ENCODE measurements at places on chromosomes 2 and 18. TPM values are rescaled to one million over a fixed set of nuclear protein-coding genes. Genes with fewer than 3 reads are reported as not detected.
A peak's percentile ranks its signal among the peaks of the same experiment; 100 is the strongest.

GRCh38 chr18:76275727-76276313 lies 219.2 kb downstream of the ZNF516 start:
- no peaks in the 10 kb centered on the region for H3K27me3 ChIP-seq
- DNase-seq = no peak
- H3K36me3 ChIP-seq = no peaks in the 10 kb centered on the region
- no peaks in the 10 kb centered on the region for H3K4me1 ChIP-seq

GRCh38 chr2:235045973-235046343 lies 94.1 kb downstream of the SH3BP4 start:
- no peak for DNase-seq
- no peaks in the 10 kb centered on the region for H3K36me3 ChIP-seq
- no peak overlapping the region for H3K27ac ChIP-seq
- no peak overlapping the region for H3K4me3 ChIP-seq

- H3K27ac ChIP-seq = no peak overlapping the region
- no peaks in the 10 kb centered on the region for H3K4me1 ChIP-seq
- no peak overlapping the region for H3K4me3 ChIP-seq
- no peak for DNase-seq
Measured at GRCh38 chr2:131126436-131126835, 21.3 kb downstream of the PLEKHB2 start.

GRCh38 chr18:56999823-57000222 lies 147.1 kb upstream of the BOD1L2 start:
- peaks cover 15% of the 10 kb centered on the region for H3K4me1 ChIP-seq
- no peak overlapping the region for H3K4me3 ChIP-seq
- no peaks in the 10 kb centered on the region for H3K27me3 ChIP-seq
- H3K36me3 ChIP-seq = no peaks in the 10 kb centered on the region

- no peak overlapping the region for H3K27ac ChIP-seq
- H3K27me3 ChIP-seq = no peaks in the 10 kb centered on the region
- no peak overlapping the region for H3K4me3 ChIP-seq
- no peaks in the 10 kb centered on the region for H3K36me3 ChIP-seq
Measured at GRCh38 chr2:4522498-4523421, 819.4 kb downstream of the DCDC2C start.

DNA sequence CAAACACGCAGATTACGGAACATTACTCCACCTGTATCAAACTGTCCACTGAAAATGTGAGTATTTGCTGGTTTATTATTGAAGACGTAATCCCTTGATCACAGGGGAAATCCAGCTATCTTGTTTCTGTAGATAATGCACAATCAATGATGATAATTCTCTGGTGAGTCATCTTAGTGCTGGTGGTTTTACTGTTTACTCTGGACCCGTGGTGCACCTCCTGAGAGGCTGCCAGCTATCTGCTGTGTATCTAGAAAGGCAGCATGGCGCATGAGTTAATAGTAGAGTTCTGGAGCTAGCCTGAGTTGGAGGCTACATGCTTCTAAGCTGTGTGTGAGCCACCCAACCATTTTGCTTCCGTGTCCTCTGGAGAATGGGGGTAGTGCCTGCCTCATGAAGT lies 6.5 kb downstream of the NCAPH start:
- peak overlapping the region; percentile 92 for H3K27ac ChIP-seq
- peaks cover 88% of the 10 kb centered on the region for H3K4me1 ChIP-seq
- peaks cover 74% of the 10 kb centered on the region for H3K36me3 ChIP-seq
- H3K27me3 ChIP-seq = no peaks in the 10 kb centered on the region
- DNase-seq = peak; percentile 74
- peak overlapping the region; percentile 49 for H3K4me3 ChIP-seq

DNA sequence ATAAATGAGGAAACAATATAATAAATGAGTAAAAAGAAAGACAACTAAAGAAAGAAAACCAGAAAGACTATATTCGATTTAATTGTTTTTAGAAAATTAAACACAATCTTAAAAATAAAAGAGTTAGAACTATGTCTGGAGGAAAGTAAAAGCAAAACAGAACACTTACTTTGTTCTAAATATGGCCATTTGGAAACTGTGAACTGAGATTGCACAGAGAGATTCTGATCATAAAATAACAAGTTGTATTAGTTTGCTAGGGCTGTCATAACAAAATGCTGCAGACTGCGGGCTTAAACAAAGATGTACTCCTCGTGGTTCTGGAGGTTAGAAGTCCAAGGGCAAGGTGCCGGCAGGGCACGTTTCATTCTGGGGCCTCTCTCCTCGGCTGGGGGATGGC lies 128.1 kb upstream of the AQP4 start:
- H3K4me1 ChIP-seq = no peaks in the 10 kb centered on the region
- H3K36me3 ChIP-seq = no peaks in the 10 kb centered on the region
- DNase-seq = no peak

DNA sequence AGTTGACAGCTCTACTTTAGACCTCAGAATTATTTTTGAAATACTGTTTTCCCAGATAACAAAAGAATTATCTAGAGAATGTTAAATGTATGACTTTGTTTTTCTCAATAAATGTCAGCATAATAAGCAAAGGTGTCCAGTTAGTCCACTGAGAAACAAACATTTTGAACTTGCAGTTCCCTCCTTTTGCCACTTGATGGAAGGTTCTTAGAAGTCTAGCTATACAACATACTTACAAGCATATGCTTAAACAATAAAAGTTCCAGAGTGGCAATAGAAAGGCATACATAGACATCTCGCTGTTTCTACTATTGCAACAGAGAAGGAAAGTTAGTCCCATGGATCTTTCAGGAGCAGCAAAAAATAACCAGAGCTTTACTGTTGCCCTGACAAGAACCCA lies 11.8 kb downstream of the NDUFA10 start:
- H3K27ac ChIP-seq = no peak overlapping the region
- H3K36me3 ChIP-seq = peaks cover 61% of the 10 kb centered on the region
- no peak overlapping the region for H3K4me3 ChIP-seq
- no peak for DNase-seq
- no peaks in the 10 kb centered on the region for H3K4me1 ChIP-seq

GRCh38 chr2:235382601-235383000 lies 111.2 kb upstream of the AGAP1 start:
- peaks cover 10% of the 10 kb centered on the region for H3K27me3 ChIP-seq
- no peak for DNase-seq
- H3K4me1 ChIP-seq = no peaks in the 10 kb centered on the region
- no peaks in the 10 kb centered on the region for H3K36me3 ChIP-seq

GRCh38 chr2:166333801-166334200 lies 41.9 kb downstream of the SCN9A start:
- H3K36me3 ChIP-seq = no peaks in the 10 kb centered on the region
- no peak overlapping the region for H3K27ac ChIP-seq
- H3K27me3 ChIP-seq = no peaks in the 10 kb centered on the region

GRCh38 chr2:200423541-200423940 lies 86.3 kb downstream of the KCTD18 start:
- H3K4me3 ChIP-seq = no peak overlapping the region
- H3K27me3 ChIP-seq = no peaks in the 10 kb centered on the region
- no peak overlapping the region for H3K27ac ChIP-seq
- H3K36me3 ChIP-seq = peaks cover 52% of the 10 kb centered on the region
- no peak for DNase-seq

DNA sequence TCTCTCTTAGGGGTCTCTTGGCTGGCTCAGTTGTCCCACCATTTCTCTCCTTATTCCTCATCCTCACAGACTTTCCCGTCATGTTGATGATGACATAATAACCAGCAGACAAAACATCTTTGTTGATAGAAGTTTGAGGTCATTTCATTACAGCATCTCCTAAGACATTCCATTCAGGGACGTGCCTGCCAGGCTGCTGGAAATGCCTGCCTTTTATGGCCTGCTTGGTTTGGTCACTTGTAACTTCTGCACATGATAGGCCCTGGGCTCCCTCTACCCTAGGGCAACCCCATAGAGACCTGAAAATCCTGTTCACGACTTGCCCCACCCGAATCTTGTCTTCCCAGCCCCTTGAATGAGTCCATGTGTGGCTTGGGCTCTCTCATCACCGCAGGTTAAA lies 81.7 kb downstream of the SDC1 start:
- DNase-seq = no peak
- peaks cover 22% of the 10 kb centered on the region for H3K27me3 ChIP-seq
- H3K4me3 ChIP-seq = no peak overlapping the region
- no peak overlapping the region for H3K27ac ChIP-seq

DNA sequence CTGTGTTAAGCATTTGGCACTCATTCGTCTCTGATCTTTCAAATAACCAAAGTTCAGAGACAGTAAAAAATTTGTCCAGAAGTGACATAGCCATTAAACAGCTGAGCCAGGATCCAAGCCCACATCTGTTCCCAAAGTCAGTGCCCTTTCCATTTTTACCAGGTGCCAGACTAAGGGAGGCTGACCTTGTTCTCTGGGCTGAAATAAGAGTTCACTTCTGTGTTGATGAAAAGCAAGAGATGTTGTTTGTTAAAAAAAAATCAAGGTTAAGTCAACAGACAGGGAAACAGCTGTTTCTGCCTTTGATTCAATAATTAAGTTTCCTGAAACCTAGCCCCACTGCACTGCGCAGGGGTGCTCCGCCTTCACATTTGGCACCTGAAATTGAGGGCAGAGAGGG lies 117.1 kb downstream of the PRKRA start:
- H3K27ac ChIP-seq = no peak overlapping the region
- DNase-seq = no peak
- H3K36me3 ChIP-seq = no peaks in the 10 kb centered on the region
- no peaks in the 10 kb centered on the region for H3K4me1 ChIP-seq
- H3K27me3 ChIP-seq = peaks cover 15% of the 10 kb centered on the region
- H3K4me3 ChIP-seq = no peak overlapping the region

GRCh38 chr2:190723397-190724090 lies 74.7 kb downstream of the NAB1 start:
- H3K27ac ChIP-seq = no peak overlapping the region
- H3K4me3 ChIP-seq = no peak overlapping the region
- H3K27me3 ChIP-seq = no peaks in the 10 kb centered on the region
- H3K4me1 ChIP-seq = peaks cover 40% of the 10 kb centered on the region

GRCh38 chr18:66119347-66119746 lies 368.5 kb downstream of the CDH7 start:
- no peaks in the 10 kb centered on the region for H3K27me3 ChIP-seq
- H3K4me3 ChIP-seq = no peak overlapping the region
- H3K27ac ChIP-seq = no peak overlapping the region
- DNase-seq = no peak
- H3K36me3 ChIP-seq = no peaks in the 10 kb centered on the region
- H3K4me1 ChIP-seq = no peaks in the 10 kb centered on the region

GRCh38 chr2:223418131-223418530 lies 184.0 kb downstream of the SCG2 start:
- H3K27me3 ChIP-seq = no peaks in the 10 kb centered on the region
- H3K4me1 ChIP-seq = no peaks in the 10 kb centered on the region
- DNase-seq = no peak
- no peak overlapping the region for H3K4me3 ChIP-seq
- no peaks in the 10 kb centered on the region for H3K36me3 ChIP-seq

Gene MERTK
- 0.20 TPM for total RNA-seq

Gene ANKRD62
- not detected for total RNA-seq

Gene IL1F10
- total RNA-seq = not detected

Gene CDH19
- not detected for total RNA-seq

Gene ZNF512
- total RNA-seq = 34.0 TPM

Gene CBLN2
- not detected for total RNA-seq

Measured in activated CD4-positive, alpha-beta memory T cell treated with anti-CD3 and anti-CD28 coated beads, Interleukin-2, amount 10 ng/mL, durations not matched to agents 7 days and 5 days (primary cell).